ENCODE measurements at places on chromosomes 12 and 14. TPM values are rescaled to one million over a fixed set of nuclear protein-coding genes. Genes with fewer than 3 reads are reported as not detected.
A peak's percentile ranks its signal among the peaks of the same experiment; 100 is the strongest.

The MYF6 gene
- not detected for total RNA-seq

The SERPINA12 gene
- total RNA-seq: not detected

The FIGNL2 gene
- total RNA-seq: not detected

DNA sequence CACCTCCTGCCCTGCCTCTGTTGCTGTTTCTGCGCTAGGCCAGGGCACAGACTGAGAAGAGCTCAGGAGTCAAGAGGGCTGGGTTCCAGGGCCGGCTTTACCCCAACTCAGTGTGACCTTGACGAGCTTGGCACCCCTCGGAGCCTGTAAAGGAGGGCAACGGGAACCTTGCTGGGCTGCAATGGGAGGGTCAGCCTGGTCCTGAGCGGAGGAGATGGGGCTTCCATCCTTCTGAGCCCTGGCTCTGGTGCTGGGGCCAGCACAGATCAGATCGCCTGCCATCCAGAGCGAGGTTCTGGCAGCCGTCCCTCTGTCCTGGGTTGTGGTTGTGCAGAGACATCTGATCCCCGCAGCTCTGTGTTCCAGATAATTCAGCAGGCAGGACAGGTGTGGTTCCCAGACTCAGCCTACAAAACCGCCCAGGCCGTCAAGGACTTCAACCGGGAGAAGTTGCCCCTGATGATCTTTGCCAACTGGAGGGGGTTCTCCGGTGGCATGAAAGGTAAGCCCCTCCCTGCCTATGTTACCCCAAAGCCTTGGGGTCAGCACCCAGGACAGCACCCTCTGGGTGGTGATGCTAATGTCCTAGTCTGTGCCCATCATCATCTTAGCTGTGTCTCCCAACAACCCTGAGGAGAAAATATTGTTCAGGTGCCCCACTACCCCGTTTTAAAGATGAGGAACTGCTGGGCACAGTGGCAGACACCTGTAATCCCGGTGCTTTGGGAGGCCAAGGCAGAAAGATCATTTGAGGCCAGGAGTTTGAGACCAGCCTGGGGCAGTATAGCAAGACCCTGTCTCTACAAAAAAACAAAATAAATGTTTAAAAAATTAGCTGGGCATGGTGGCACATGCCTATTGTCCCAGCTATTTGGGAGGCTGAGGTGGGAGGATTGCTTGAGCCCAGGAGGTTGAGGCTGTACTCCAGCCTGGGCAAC is 50.2 kb downstream of the FOXN4 start:
- DNase-seq: no peak

- no peak for DNase-seq
Measured at GRCh38 chr14:97838986-97839385, 1041.8 kb downstream of the VRK1 start.

GRCh38 chr14:32559590-32559989 is 230.5 kb downstream of the AKAP6 start:
- no peak for DNase-seq

DNA sequence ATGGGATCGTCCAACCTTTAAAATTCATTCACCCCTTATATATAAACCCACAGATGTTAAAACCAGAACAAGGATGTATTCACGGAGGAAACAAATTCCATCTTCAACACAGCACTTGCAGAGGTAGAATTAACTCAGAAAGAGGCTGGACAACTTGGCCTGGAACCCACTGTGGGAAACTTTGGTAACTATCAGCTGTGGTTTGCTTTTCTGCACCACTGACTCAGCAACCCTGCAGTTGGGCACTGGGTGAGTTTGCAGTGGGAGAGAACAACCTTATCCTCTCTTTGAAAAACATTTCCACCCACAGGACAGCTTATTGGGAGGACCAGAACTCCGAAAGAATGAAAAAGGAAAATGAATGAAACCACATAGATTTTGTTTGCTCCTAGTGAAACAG is 66.3 kb downstream of the ZNF664 start:
- peak; percentile 39 for DNase-seq

All from H4 (cell line).